ENCODE measurements at places on chromosomes 1 and 21. TPM values are rescaled to one million over a fixed set of nuclear protein-coding genes. Genes with fewer than 3 reads are reported as not detected.

CXADR gene
- total RNA-seq: 3.1 TPM

CELA2A gene
- not detected for total RNA-seq

IL24 gene
- total RNA-seq: not detected

FMO1 gene
- not detected for total RNA-seq

OR2L13 gene
- total RNA-seq: not detected

HOOK1 gene
- total RNA-seq: not detected

FAM131C gene
- 0.10 TPM for total RNA-seq

FCGR2B gene
- total RNA-seq: not detected

TNFSF4 gene
- total RNA-seq: 31.6 TPM

NR0B2 gene
- total RNA-seq: not detected

HRNR gene
- not detected for total RNA-seq

TRIM67 gene
- not detected for total RNA-seq

CR1L gene
- 1.00 TPM for total RNA-seq

FCRL6 gene
- total RNA-seq: not detected

PDC gene
- not detected for total RNA-seq

CYP4X1 gene
- total RNA-seq: 0.33 TPM

GFI1 gene
- total RNA-seq: not detected

SMIM34 gene
- total RNA-seq: not detected

FTCD gene
- not detected for total RNA-seq

NEXN gene
- total RNA-seq: 7.0 TPM

MRPS14 gene
- total RNA-seq: 27.3 TPM

C1QTNF12 gene
- total RNA-seq: 0.25 TPM

BRDT gene
- not detected for total RNA-seq

NBPF4 gene
- not detected for total RNA-seq

CD5L gene
- not detected for total RNA-seq

TPTE gene
- not detected for total RNA-seq

AK2 gene
- 138 TPM for total RNA-seq

FAM78B gene
- 0.15 TPM for total RNA-seq

FCN3 gene
- 0.64 TPM for total RNA-seq

SLC2A5 gene
- not detected for total RNA-seq

ACTL8 gene
- not detected for total RNA-seq

FCGR3B gene
- not detected for total RNA-seq

TMCC2 gene
- total RNA-seq: 2.3 TPM

ERG gene
- total RNA-seq: 65.4 TPM

TMEM82 gene
- not detected for total RNA-seq

GJA5 gene
- 0.59 TPM for total RNA-seq

THEMIS2 gene
- 18.1 TPM for total RNA-seq

OR6N1 gene
- not detected for total RNA-seq

MYOC gene
- not detected for total RNA-seq
